ENCODE measurements at places on chromosomes 4 and X.

DNA sequence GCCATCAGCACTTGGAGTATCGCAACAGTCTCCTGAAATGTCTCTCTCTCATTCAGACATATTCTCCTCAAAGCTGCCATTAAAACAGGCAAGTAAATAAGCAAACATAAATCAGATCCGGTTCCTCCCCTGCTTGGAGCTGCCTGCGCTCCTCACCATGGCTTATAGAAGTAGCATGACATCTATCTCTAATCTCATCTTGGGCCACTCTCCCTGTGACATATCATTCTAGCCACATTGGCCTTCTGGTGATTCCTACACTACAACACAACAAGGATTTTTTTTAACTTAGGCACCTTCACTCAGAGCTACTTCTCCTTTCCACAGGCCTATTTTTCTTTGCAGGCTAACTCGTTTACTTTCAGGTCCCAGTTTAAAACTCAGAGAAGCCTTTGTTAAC is 387.9 kb downstream of the ARHGAP24 start:
- no peaks in the 10 kb centered on the region for H3K4me1 ChIP-seq
- H3K27ac ChIP-seq, result no peak overlapping the region
- no peaks in the 10 kb centered on the region for H3K27me3 ChIP-seq
- no peak overlapping the region for H3K4me3 ChIP-seq
- no peaks in the 10 kb centered on the region for H3K36me3 ChIP-seq

DNA sequence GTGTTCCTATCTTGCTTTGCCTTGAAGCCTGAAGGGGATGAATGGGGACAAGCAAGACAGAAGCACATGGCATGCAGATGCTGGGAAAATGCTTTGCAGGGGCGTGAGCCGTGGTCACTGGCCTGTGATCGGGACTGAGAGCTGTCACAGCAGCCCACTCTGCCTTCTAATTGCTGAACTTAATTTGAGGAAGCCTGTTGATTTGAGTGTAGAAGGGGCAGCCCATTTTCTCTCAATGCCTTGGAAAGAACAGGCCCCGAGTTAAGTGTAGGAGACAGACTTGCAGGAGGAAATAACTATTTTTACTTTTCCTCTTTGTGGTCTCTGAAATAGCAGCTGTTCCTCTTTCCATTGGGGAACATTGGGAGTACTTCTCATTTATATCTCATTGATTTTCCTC is 26.1 kb upstream of the TBC1D1 start:
- no peaks in the 10 kb centered on the region for H3K4me1 ChIP-seq
- no peak overlapping the region for H3K27ac ChIP-seq
- peaks cover 23% of the 10 kb centered on the region for H3K36me3 ChIP-seq
- no peaks in the 10 kb centered on the region for H3K27me3 ChIP-seq
- no peak overlapping the region for H3K4me3 ChIP-seq
- DNase-seq, result no peak

DNA sequence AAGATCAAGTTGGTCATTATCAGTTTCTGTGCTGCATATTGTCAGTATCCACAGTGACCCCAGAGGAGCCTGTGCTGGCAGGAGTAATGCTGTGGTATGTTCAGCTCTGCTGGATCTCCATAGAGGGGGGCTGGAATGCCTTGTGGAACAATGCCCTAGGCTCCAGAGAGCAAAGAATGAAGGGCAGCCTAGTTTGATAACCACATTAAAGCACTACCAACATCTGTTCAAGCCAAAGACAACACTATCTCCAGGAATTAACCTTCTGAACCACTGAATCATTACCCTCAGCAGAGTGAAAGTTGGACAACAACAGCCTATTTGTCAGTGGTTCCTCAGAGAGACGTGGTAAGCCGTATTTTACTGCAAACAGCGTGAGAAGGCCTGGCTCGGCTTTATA is 192.3 kb upstream of the CXorf66 start:
- no peaks in the 10 kb centered on the region for H3K36me3 ChIP-seq
- no peak overlapping the region for H3K4me3 ChIP-seq
- no peak overlapping the region for H3K27ac ChIP-seq
- no peak for DNase-seq

- no peak for DNase-seq
- no peak overlapping the region for H3K27ac ChIP-seq
- no peaks in the 10 kb centered on the region for H3K27me3 ChIP-seq
- no peak overlapping the region for H3K4me3 ChIP-seq
Measured at GRCh38 chr4:173230062-173230461, 61.5 kb downstream of the GALNT7 start.

GRCh38 chr4:100945789-100946188 is 401.5 kb downstream of the PPP3CA start:
- no peak overlapping the region for H3K4me3 ChIP-seq
- H3K36me3 ChIP-seq, result no peaks in the 10 kb centered on the region
- no peak overlapping the region for H3K27ac ChIP-seq
- H3K27me3 ChIP-seq, result peaks cover 16% of the 10 kb centered on the region
- H3K4me1 ChIP-seq, result no peaks in the 10 kb centered on the region

DNA sequence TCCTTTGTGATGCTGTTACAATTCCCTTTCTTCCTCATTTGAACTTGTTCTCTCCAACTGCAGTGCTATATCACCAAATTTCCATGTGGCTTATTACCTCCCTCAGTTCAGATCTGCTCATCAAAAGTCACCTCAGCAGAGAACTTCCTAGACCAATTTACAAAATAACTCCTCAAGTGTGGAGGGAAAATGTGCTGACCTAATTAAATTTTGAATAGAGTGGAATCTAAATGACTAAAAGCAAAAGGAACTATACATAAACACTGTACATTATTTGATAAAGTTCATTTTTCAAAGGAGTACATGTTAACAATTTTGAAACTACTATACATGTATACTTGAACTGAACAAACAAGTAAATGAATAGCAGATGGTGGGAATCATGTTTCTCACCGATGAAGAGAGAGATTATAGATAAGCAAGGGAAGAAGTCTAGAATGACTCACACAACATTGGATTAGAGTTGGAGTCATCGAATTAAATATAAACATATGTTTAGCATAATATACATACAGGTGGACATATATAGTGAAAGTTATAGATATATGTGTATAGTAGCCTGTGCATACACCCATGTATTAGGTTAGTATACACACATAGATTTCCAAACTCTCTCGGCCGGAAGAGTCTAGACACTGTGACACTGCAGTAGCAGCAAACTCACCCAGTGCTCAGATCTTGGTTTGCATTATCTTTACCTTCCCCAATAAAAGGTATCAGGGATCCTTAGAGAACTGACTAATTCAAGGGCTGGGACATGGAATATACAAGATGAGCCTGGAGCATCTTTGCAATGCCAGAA is 318.7 kb downstream of the PCDH18 start:
- no peak overlapping the region for H3K4me3 ChIP-seq
- DNase-seq, result no peak
- no peaks in the 10 kb centered on the region for H3K27me3 ChIP-seq
- H3K36me3 ChIP-seq, result no peaks in the 10 kb centered on the region

DNA sequence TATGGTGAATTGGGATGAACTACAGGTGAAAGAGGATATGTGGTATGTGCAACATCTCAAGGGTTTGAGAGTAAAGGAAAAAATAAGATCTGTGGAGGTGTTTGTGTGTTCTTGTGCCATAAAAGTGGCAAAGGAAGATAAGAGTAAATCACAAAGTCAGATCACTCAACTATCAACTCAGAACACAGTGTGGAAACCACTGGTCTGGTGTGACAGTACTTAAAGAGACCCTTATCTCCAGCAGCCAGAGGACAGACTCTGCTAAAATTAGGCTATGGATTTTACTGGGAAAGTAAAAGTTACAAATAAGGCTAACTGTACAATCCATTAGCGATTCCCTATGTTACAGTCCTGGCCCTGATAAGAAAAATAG is 54.0 kb upstream of the PRDM8 start:
- H3K27me3 ChIP-seq, result no peaks in the 10 kb centered on the region
- H3K27ac ChIP-seq, result no peak overlapping the region
- DNase-seq, result no peak
- H3K4me3 ChIP-seq, result no peak overlapping the region
- H3K4me1 ChIP-seq, result peaks cover 12% of the 10 kb centered on the region

DNA sequence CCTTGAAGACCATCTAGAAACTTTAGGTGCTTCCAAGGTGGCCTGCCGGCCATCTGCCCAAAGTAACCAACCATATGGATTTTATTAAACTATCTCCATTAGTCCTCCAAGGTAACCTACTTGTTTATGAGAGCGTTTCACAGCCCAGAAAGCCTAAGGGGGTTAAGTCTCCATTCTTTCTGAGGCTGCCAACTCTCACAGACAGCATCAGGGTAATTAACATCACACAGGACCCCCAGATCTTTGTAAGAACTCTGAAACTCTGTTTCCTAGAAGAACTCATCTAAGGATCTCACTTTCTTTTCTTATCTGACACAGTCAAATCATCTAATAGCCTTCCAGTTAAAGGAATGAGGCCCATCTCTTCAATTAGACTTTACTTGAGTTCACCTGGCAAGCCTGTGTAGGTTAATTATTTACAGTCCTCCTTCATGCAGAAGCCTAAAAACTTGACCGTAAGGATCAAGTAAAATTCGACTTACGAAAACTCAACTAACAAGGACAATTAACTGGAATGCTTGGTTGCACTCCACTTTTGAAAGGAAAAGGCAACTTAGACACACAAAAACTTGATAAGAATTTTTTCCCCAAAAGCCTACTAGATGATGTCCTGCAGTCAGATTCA is 252.5 kb downstream of the GRIA3 start:
- no peak overlapping the region for H3K27ac ChIP-seq
- no peaks in the 10 kb centered on the region for H3K36me3 ChIP-seq
- H3K4me1 ChIP-seq, result no peaks in the 10 kb centered on the region
- no peak overlapping the region for H3K4me3 ChIP-seq
- no peak for DNase-seq

- H3K4me1 ChIP-seq, result no peaks in the 10 kb centered on the region
- peaks cover 11% of the 10 kb centered on the region for H3K36me3 ChIP-seq
- no peaks in the 10 kb centered on the region for H3K27me3 ChIP-seq
- no peak overlapping the region for H3K27ac ChIP-seq
- H3K4me3 ChIP-seq, result no peak overlapping the region
Measured at GRCh38 chr4:48178931-48179330, 44.9 kb upstream of the TXK start.

- no peak overlapping the region for H3K4me3 ChIP-seq
- H3K27ac ChIP-seq, result no peak overlapping the region
- no peaks in the 10 kb centered on the region for H3K36me3 ChIP-seq
- no peak for DNase-seq
- no peaks in the 10 kb centered on the region for H3K27me3 ChIP-seq
Measured at GRCh38 chrX:66677430-66677829, 38.6 kb upstream of the EDA2R start.

GRCh38 chr4:73732759-73733431 is 7.5 kb upstream of the CXCL8 start:
- DNase-seq, result no peak
- H3K4me1 ChIP-seq, result no peaks in the 10 kb centered on the region
- no peaks in the 10 kb centered on the region for H3K36me3 ChIP-seq
- H3K27ac ChIP-seq, result no peak overlapping the region
- no peak overlapping the region for H3K4me3 ChIP-seq
- peaks cover 5% of the 10 kb centered on the region for H3K27me3 ChIP-seq

DNA sequence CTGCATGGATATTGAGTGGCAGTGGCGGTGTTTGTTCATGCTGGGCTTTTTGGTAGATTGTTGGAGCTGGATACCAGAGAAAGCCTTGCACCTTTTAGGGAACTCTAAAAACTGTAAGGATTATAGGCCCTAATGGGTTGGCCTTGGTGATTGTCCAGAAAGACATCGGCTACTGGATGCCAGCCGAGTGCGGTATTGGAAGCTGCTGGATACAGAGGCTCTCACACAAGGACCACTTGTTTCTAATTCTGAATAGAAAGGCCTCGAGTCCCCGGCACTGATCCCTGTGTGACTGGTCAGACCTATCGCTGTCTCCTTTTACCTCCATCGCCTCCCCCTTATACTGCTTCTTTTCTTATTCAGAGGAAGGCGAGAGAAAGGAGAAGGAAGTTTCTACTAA is 27.3 kb upstream of the SCOC start:
- H3K4me1 ChIP-seq, result peaks cover 6% of the 10 kb centered on the region
- no peak overlapping the region for H3K27ac ChIP-seq
- peaks cover 12% of the 10 kb centered on the region for H3K27me3 ChIP-seq
- DNase-seq, result no peak

DNA sequence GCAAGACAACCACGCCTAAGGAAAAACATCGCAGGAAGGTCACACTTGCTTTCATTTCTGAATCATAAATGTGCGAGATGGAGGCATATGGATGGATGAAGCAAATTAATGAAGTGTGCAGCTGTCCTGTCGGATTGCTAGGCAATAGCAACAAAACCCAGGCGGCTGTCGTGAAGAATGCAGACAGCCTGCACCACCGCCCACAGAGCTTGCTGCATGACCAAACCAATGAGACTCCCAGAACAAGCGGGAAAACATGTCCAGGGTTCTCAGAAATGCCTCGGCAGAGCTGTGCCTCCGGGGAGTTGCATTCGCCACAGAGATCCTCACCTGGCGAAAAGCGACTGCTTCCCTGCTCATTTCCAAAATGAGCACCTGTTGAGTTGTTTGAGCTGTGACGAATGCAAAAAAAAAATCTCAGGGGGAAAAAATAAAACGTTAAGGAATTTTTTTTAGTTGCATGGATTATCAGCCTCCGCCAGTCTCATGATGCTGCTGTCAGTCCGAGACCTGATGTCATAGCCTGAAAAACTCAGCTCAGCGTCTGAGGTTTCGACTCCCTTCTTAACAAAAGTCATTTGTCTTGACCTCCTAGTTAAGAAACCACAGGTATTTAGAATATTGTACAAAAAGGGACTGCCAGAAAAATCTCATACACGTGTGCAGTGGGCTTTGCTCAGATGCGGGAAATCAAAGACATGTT is 155.5 kb upstream of the MXRA5 start:
- no peak overlapping the region for H3K4me3 ChIP-seq
- no peaks in the 10 kb centered on the region for H3K4me1 ChIP-seq
- no peak overlapping the region for H3K27ac ChIP-seq
- no peaks in the 10 kb centered on the region for H3K36me3 ChIP-seq
- H3K27me3 ChIP-seq, result peaks cover 14% of the 10 kb centered on the region

DNA sequence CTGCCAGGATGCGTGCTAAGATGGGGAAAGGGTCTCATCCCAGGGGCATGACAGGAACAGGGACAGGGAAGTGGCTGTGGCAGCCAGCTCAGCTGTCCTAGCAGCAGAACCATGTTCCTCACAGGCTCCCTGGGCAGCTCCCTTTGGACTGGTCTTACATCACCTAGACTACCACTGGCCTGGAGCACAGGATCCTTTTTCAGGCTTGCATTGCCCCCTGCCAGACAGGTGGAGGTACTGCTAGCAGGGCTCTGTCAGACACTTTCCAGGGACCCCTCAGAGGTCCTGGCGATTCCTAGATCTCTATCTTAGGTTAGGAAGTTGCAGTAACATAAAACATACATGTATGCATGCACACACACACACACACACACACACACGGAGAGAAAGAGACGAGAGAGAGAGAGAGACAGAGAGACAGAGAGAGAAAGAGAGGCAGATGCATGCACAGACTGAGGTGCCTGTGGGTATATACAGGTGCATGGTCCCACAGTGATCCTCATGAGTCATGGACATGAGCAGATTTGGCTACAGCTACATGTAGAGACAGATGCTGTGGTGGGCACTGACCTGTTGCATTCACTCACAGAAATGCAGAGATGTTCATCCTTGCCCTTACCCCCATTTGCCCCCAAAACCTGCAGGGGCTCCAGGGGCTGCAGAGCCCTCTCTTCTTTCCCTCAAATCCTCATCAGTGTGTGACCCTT is 63.6 kb downstream of the STARD8 start:
- no peak overlapping the region for H3K4me3 ChIP-seq
- DNase-seq, result no peak
- H3K27me3 ChIP-seq, result no peaks in the 10 kb centered on the region
- no peak overlapping the region for H3K27ac ChIP-seq
